ENCODE measurements at places on chromosomes 12 and 14.
A peak's percentile ranks its signal among the peaks of the same experiment; 100 is the strongest.

- DNase-seq: no peak
These were observed 33.9 kb downstream of the RDH12 start for GRCh38 chr14:67735336-67736147.

GRCh38 chr12:92488735-92489134, 214.1 kb upstream of the PLEKHG7 start:
- DNase-seq: no peak

DNA sequence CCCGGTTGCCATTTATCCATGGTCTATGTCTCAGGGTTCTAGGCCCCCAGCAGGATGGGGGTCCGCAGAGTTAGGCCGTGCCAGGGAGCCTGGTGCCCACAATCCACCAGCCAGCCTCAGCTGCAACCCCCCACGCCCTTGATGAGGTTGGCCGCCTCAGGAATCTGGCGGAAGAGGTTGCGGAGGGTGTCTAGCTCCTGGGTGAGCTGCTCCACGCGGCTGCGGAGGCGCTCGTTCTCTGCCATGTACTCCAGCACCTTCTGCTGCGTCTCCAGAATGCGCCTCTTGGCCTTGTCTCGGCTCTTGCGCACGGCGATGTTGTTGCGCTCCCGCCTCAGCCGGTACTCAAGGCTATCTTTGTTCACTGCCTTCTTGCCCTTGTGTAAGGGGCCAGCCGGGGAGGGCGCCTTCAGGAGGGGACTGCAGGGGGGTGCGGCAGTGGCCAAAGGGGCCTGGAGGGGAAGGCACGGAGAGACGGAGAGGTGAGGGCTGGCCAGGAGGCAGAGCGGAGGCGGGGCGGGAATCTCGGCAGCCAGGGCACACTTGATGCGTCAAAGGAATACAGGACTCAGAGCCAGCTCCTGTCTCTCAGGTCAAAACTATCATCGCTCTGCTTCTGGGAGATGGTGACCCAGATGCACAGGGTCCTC, 1.6 kb downstream of the CEBPE start:
- no peak for DNase-seq

DNA sequence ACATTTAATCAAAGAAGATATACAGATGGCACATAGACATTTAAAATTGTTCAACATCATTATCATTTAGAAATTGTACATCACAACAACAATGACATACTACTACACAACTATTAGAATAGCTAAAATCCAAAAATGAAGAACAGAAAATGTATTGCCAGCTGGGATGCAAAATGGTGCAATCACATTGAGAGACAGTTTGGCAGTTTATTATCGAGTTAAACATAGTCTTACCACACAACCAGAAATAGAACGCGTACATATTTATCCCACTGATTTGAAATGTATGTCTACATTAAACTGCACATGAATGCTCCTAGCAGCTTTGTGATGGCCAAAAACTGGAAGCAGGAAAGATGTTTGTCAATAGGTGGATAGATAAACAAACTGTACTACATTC, 791.5 kb upstream of the MGAT4C start:
- DNase-seq: no peak

DNA sequence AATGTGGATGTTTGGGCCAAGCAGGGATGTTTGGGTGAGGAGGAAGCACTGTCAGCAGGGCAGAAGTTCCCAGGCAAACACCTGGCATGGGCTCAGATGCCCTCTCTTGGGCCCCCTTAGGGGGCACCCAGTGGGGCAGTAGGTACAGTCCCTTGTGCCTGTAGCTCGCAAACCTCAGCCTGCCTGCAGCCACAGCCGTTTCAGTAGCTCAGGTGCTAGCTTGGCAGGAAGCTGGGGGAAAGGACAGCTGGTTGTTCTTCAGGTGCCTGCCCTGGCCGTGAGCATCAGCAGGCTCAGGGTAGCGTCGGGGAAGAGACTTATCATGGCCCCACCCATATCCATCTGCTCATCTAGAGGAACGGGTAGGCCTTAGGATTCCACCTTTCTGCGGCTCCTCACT, 67.5 kb downstream of the B4GALNT3 start:
- no peak for DNase-seq

DNA sequence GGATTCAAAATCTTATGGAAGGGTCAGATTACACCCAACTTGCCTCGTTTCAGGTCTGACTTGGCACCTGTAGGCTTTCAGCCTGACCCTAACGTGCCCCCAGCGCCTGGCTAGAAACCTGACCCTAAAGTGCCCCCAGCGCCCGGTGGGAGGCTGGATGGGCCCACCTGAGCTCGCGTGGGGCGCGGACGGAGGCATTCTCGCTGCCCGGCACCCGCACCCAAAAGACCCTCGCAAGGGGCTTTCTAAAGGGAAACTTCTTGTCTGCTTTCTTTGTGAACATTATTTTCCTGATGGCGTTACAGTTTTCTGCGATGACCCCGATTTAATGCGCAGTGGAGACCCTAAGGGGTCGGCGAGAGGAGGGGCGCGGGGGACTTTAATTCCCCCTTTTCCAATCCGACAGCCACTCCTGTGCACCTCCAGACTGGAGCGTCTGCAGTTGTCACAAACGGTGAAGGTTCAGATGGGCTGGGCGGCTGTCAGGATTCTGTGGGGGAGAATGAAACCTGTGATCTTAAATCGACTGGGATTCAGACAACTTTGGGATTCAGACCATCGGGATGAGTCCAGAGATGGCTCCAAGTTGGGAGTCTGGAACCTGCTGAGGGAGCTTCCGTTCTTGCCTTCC, 751 bp upstream of the HRK start:
- no peak for DNase-seq

- no peak for DNase-seq
These were observed 772.9 kb downstream of the MED13L start for GRCh38 chr12:115504306-115505290.

DNA sequence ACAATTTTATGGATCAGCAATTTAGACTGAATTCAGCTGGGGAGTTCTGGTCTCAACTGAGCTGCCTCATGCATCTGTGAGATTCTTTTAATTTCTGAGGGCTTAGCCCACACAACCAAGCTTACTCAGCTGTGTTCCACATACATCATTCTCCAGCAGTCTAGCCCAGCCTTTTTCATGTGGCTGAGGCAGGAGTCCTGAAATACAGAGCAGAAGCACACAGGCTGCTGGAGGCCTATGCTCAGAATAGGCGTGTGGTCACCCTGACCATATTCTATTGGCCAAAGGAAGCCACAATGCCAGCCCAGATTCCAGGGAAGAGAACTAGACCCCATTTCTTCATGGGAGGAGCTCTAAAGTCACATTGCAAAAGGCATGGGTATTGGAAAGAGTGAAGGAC, 72.3 kb upstream of the DHRS4 start:
- DNase-seq: no peak

DNA sequence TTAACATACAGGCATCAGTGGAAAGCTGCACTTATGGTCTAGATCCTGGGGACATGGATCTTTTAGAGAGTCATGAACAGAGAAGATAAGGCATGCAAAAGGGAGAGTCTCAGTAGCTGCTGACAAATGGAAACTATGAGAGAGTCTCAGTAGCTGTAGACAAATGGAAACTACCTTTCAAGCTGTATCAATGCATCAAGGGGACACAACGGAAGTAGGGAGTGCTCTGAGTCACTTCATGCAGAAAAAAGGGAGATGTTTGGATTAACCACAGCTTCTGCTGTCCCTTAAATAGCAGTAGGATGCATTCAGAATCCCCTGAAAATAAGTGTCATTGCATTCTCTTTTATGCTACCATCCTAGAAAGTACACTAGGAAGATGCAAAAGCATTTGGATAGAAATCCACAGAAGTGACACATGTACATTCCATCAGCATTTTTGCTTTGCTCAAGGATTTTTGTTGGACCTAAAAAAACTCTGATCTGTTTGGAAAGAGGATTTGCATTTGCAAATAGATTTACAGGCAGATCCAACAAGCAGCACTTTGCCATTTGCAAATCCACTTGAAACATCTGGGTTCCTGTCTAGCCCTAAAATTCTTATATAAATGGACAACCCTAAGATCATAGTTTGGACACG, 227.5 kb upstream of the LMO3 start:
- no peak for DNase-seq

- no peak for DNase-seq
These were observed 150.9 kb upstream of the IGF1 start for GRCh38 chr12:102631274-102631673.

DNA sequence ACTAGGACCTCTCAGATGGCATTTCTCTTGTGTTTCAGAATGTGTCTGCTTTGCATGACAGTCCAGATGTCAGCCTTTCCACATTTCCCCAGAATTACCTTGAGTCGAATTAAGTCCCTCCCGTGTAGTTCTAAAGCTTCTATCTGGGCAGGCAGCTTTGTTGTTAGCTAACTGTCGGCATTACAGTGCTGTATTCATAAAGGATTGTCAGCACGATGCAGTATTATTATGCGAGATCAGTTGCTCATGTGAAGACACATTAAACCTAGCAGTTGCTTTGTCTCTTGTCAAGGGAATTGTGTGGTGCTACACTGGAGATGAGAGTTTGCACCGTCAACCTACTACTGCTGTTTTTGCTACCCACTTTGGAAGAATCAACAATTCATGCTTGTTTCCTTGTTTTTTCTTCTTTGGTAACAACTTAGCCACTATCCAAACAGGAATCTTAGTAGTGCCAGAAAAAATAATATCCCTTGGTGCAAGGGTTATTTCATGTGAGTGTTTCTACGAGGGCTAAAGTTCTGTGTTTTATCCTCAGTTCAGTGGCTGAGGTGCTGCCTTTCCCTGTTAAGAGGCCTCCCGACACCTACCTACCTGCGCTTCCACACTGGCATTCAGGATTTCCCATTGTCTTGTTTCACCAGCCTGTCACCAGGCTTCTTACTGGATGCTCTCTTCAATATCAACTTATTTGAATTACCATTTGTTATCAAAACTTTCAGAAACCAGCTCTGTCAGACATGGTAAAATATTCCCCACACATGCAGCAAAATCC, 297.9 kb upstream of the G2E3 start:
- DNase-seq: no peak

- DNase-seq: no peak
These were observed 60.9 kb upstream of the RFLNA start for GRCh38 chr12:124233846-124234640.

- DNase-seq: no peak
These were observed 38.5 kb downstream of the NFKBIA start for GRCh38 chr14:35366056-35366451.

DNA sequence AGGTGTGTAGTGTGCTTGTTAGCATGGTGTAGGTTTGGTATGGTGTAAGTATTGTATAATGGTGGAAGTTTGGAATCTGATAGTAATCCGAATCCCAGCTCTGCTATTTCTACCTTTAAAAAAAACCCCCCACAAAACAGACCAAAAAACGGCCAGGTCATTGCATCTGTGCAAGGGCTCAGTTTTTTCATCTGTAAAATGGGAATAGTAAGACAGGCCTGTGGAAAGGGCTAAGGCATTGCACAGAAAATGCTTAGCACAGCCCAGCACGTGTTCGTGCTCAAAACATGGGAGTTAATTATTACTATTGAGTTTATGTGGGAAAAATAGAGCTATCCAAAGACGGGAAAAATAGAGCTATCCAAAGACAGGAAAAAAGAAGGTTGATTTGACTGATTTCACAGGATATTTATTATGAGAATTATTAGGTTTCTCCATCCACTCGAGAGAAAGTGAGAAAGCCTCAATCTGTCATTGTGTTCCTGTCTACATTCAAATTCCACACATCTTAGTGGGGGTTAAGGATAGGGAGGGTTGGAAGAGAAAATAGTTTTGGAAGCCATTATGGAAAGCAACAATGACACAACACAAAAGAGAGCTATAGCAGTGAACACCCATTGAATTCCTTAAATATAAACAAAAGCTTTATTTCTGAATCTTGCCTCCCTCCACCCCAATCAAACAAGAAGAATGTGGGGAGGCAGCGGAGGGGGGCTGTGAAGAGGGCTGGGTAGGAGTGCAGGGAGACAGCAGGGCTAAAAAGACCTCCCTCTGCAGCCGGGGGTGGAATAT, 126.8 kb upstream of the MAX start:
- DNase-seq: no peak

- DNase-seq: peak; percentile 90
These were observed at the start of gene MED6 for GRCh38 chr14:70600382-70601157. TSS of gene MED6 (minus strand) at chr14:70600655. CDS start at chr14:70600637, 18 bp downstream.

- no peak for DNase-seq
These were observed 136.0 kb downstream of the TSPAN9 start for GRCh38 chr12:3213188-3213587.

GRCh38 chr12:111406474-111407376, 1.0 kb downstream of the SH2B3 start:
- DNase-seq: peak; percentile 67

- no peak for DNase-seq
These were observed 26.8 kb upstream of the BMAL2 start for GRCh38 chr12:27305673-27306456.

GRCh38 chr12:47876440-47876960, 28.3 kb downstream of the VDR start:
- no peak for DNase-seq

GRCh38 chr14:95065411-95065810, 91.9 kb downstream of the DICER1 start:
- no peak for DNase-seq

DNA sequence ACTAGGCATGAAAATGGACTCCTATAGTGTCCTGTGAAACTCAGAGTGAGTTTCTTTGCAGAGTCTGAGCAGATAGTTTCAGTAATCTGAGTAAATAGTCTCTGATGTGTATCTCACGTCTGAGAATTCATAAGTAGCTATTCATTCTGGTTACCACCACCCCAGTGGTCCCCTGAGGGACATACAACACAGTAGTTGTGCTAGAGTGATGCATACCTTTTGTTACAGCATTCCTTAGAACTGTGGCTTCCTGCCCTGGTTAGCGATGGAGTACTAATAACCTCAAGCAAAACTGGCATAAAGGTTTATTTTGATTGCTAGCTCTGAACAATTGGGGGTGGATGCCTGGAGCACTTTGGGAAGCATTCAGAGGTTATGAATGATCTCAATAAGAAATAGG, 114.7 kb downstream of the DAAM1 start:
- DNase-seq: no peak

- no peak for DNase-seq
These were observed 43.2 kb downstream of the PLEKHG7 start for GRCh38 chr12:92745856-92746550.

GRCh38 chr12:27332714-27333402, at the start of gene BMAL2:
TSS of gene BMAL2 (plus strand) at chr12:27332836. CDS start at chr12:27333073, 237 bp downstream.
- DNase-seq: peak; percentile 40

GRCh38 chr12:15883536-15883935, 1.3 kb downstream of the STRAP start:
- no peak for DNase-seq

DNA sequence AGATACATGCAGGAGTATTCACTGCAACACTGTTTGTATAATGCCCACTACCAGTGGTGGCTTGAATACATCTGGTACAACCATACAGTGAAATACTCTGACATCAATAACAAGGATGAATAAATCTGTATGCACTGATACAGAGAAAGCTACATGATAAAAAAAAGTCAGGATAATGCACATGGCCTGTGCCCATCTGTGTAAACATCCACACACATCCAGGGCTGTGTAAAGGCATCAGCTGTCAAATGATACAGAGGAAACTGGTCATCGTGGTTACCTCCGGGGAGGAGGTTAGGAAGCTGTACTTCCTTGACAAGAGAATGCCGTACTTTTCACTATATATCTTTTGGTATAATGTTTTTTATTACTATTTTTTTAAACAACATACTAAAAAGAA, 176.6 kb downstream of the FOXN3 start:
- no peak for DNase-seq
